ENCODE measurements at places on chromosomes 12 and 14.

DNA sequence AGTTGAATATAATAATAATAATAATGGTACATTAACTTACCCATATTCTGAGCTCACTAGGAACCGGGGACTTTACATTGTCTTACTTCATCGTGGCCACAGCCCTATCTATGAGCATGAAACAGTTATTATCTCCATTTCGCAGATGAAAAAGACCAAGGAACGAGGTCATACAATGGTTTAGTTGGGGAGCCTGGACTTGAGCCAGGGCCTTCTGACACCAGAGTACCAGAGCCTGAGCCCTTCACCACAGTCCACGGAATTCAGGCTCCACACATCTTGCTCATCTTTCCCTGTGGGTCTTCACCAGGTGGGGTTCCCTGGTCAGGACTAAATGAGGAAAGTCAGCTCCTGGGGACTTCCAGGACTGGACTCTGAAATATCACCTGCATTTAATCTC lies 31.3 kb upstream of the CMKLR1 start:
- no peak for DNase-seq

GRCh38 chr12:131318045-131318685 lies 364.5 kb downstream of the ADGRD1 start:
- DNase-seq, result no peak

DNA sequence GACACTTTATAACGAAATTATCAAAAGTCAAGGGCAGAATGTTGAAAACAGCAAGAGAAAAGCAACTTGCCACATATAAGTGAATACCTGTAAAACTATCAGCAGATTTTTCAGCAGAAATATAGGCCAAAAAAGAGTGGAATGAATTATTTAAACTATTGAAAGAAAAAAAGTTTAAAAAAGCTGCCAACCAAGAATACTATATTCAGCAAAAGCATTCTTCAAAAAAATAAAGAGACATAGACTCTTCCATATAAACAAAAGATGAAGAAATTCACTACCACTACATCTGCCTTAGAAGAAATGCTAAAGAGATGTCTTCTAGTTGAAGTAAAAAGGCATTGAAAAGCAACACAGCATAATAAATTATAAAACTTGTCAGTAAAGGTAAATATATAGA lies 80.6 kb upstream of the CPNE8 start:
- DNase-seq, result no peak

DNA sequence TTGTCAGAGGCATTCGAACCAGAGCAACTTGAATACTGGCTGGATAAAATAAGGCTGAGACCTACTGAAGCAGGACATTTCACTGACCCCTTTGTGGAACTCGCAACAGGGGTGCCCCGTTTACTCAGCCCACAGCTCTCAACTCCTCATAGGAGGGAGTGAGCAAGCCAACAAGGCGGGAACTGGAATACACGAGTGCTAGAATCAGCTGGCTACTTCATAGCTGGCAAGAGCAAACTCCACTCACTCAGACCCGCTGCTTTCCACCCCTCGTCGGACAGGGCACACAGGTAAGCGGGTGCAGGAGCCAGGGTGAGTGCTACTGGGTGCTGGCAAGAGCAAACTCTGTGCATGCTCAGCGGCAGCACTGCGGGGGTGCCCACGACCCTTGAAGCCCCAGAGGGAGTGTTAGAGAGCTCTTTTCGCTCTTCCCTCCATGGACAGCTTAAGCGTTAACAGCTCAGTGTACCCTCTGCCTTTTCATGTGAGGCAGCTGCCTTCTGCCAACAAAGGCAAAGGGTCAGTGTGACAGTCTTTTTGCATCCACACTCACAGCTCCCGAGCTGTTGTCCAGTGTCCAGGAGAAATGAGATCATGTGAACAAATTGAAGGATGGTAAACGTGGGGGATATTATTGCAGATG lies 15.7 kb downstream of the CAPZA3 start:
- DNase-seq, result no peak

GRCh38 chr12:132774159-132774558 lies 12.5 kb upstream of the ANKLE2 start:
- DNase-seq, result no peak

DNA sequence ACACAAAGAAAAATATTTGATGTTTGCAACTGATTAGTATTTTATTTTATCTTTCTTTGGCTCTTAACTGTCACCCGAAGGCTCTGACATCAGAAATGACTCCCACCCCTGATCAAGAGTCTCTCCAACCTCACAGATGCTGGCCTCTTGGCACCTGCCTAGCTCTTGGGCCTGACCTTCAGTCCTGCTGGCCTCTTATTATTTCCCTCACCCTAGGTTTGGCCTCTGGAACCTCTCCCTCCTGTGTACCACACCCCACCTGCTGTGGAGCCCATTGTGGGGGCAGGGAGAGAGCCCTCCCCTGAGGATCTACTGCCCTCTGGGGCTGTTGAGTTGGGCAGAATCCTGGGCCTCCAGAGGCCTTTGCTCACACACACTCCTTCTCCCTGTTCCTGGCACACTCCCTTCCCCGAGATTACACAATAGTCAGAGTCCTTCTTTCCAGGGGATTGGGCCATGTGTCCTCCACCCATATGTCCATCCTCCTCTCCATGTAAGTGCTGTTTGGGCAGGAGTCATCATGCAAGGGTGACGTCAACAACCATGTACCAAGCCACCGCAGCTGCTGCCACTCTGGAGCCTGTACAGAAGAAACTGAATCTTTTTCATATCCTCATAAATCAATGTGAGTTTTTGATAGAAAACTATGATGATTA lies 124.3 kb downstream of the RASSF9 start:
- no peak for DNase-seq

DNA sequence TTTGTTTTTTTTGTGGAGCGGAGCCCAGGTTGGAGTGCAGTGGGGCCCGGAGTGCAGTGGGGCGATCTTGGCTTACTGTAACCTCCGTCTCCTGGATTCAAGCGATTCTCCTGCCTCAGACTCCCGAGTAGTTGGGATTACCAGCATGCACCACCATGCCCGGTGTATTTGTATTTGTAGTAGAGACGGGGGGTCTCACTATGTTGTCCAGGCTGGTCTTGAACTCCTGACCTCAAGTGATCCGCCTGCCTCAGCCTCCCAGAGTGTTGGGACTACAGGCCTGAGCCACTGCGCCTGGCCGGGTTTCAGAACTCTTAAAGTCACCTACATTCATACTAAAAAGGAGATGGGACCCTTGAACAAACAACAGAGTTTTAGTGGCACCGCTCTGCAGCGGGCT lies 52.7 kb downstream of the KRT80 start:
- DNase-seq, result no peak

GRCh38 chr12:75550401-75551240 lies 39.2 kb upstream of the KRR1 start:
- no peak for DNase-seq

- no peak for DNase-seq
Observed at GRCh38 chr14:91313154-91313850, 68.8 kb upstream of the GPR68 start.

DNA sequence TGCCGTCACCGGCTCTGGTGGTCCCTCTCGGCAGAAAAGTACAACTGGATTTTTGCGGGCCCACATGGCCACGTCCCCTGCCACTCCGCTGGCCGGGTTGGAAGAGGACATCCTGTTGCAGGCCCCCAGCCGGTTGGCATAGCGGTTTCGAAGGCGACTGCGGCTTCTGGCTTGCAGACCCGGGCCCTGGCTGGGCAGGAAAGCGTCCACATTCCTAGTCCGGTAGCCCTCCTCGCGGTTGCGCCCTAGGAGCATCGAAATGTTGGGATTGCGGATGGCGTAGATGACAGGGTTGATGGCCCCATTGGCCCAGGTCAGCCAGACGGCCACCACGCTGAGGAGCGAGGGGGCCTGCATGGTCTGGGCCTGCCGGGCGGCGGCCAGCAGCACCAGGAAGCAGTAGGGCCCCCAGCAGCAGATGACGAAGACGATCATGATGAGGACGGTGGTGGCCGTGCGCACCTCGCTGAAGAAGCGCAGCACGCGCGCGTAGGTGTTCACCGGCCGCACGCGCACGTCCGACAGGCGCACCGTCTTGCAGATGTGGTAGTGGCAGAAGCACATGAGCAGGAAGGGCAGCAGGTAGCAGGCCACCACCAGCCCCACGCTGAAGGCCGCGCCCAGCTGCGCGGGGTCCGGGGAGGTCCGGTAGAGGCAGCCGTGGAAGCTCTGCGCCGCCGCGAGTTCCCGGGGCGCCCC lies 1.2 kb downstream of the GPR135 start:
- DNase-seq, result no peak

DNA sequence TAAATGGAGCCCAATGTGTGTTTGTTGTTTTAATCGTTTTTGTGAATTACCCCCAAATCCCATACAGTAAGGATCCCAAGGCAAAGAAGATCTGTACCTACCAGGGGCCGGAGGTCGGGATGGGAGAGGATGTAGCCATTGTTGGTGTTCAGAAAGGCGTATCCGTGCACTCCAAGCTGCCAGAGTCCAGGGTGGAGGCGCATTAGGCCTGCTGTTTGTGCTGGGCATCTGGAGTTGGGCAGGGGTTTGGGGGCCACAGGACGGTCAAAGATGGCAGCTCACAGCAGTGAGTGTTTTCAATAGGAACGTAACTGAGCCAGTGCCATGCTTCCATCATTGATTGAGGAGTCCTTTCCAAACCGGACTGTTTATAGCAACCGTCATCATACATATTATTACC lies 40.2 kb downstream of the CACNA2D4 start:
- no peak for DNase-seq

Measured in HCT116 (cell line).